ENCODE measurements at places on chromosomes 13 and 19.

DNA sequence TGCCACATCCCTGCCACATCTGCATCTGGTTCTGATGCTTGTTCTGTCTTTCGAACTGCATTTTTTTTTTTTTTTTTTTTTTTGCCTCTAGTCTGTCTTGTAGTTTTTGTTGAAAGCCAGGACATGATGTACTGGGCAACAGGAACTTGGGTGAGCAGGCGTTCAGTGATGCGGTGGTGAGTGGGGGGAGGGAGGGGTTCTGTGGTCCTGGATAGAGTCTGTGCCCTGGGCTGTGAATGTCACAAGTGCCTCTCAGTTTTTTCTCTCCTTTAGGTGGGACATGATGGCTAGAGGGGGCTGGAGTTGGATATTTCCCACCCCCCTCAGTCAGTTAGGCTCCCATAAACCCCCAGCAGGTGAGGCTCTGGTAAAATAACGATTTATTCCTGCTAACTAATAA lies 3.5 kb downstream of the CEACAM4 start:
- DNase-seq, result no peak

- no peak for DNase-seq
Measured at GRCh38 chr13:24185591-24186232, 25.2 kb downstream of the SPATA13 start.

- no peak for DNase-seq
Measured at GRCh38 chr13:111629457-111629856, 309.0 kb downstream of the TEX29 start.

DNA sequence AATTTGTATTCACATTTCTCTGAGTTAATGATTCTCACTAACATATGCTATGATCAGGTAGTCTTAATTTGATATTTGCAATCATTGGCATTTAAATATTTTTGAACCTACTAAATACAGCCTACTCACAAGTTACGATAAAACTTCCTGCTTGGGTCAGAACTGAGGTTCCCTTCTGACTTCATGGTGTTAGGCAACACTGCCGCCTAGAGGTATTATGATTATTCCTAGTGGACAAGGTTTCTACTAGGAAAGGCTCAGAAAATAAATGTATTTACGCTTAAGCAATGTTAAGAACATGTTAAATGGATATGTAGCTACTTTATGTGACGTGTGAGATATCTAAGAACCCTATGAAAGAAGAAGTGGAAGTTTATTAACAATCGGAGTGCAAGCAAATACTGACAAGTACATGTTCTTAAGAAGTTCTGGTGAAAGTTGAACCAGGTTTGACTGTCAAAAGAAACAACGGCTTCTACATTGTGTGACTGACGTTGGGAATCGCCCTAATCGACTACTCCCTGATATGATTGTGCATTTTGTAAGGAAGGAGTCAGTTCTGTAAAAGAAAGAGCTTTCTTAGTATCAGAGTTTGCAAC lies 1395.8 kb downstream of the SLITRK5 start:
- DNase-seq, result peak; percentile 46

DNA sequence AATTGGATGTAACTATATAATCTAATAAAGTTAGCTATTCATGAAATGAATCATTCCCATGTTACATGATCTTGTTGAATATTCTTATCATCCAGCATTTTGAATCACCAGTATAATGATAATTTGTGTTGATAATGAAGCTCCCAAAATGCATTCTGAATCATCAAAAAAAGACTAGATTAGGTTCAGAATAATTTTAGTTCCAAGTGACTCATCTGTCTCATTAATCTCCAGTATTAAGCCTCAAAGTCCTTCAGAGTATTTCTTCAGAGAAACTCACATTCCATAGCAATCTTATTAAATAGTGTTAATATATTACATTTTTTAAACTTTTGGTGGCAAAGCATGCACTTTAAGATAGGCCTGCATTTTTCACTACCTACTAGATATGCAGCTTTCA lies 207.5 kb downstream of the SLITRK5 start:
- no peak for DNase-seq

GRCh38 chr19:51461723-51462161 lies 3.5 kb upstream of the SIGLEC8 start:
- peak; percentile 48 for DNase-seq

GRCh38 chr13:48078251-48078656 lies 16.6 kb downstream of the MED4 start:
- no peak for DNase-seq

DNA sequence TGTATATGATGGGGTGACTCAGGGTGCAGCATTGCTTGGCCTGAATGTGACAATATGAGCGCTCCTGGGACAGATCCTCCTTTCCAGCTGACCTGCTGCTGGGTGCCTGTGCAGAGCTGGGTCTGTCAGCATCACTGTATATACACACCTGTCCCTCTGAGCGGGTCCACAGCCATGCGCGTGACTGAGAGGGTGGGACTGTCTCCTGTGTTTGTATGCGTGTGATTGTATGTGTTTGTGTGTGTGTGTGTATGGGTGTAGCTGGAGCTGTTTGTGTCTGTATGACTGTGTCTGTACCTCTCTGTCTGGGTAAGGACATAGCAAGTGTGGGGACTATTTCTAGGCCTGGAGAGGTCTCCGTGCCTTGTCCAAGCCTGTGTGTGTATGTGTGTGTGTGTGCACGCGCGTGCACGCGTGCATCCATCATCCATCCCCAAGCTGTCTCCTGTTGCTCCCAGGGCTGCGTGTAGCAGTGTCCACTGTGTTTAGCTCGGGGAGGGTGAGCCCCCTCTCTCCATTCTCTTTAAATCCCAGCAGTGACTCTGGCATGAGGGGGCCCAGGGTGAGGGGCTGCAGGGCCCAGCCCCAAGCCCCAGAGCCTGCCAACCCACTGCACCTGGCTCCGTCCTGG lies 8.3 kb downstream of the IGLON5 start:
- no peak for DNase-seq

GRCh38 chr19:42443944-42444398 lies 1.2 kb upstream of the CXCL17 start:
- peak; percentile 53 for DNase-seq

DNA sequence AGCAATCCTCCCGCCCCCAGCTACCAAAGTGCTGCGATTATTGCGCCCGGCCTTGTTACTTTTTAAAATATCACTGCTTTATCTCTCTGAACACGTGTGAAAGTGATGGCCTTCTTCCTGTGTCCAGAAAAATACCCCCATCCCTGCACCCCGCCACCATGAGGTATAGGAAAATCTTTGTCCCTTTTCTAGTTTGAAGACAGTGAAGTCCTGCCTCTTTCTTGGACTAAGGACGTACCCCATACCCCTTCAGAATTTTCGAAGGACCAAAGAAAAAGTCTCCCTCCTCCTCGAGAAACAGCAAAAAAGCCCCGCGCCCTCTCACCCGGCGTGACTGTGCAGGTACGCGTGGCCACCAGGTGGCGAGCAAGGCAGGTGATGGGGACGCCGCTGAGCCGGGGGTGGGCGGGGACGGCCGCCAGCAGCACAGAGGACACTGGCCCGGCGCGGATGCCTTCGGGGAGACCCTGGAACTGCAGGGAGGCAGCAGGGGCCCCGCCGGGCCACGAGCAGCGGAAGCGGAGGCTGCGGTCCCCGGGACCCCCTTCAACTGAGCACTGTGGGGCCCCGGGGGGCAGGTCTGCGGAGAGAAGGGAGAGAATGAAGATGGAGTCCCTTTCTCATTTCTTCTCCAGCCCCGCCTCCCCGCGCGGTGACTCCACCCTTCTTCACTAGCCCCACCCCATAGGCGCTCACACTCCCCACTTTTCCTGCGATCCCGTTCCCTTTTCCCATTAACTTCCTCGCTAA lies 3.2 kb downstream of the VSIG10L start:
- peak; percentile 82 for DNase-seq

- no peak for DNase-seq
Measured at GRCh38 chr13:83940742-83941141, 58.5 kb upstream of the SLITRK1 start.

DNA sequence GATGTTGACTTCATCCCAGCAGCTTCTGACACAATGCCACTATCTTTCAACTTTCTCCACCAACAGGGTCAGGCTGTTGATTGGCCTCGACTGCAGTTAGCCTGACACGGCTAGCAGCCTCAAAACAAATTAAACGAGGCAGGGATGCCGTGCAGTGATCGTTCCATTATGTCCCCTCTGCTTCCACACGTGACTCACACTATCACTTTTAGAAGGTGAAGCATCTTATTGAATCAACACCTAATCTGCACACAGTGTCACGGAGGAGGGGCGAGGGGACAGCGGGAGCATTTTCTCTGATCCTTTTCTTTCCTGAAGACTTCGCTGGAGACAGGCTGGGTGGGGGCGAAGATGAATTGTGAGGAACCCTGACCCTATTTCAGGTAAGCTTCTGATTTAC lies 241.9 kb upstream of the ZNF507 start:
- DNase-seq, result no peak
